ENCODE measurements at places on chromosomes 4 and X.
A peak's percentile ranks its signal among the peaks of the same experiment; 100 is the strongest.

- DNase-seq: peak; percentile 6
Observed at GRCh38 chr4:22434895-22435294, 81.0 kb downstream of the ADGRA3 start.

DNA sequence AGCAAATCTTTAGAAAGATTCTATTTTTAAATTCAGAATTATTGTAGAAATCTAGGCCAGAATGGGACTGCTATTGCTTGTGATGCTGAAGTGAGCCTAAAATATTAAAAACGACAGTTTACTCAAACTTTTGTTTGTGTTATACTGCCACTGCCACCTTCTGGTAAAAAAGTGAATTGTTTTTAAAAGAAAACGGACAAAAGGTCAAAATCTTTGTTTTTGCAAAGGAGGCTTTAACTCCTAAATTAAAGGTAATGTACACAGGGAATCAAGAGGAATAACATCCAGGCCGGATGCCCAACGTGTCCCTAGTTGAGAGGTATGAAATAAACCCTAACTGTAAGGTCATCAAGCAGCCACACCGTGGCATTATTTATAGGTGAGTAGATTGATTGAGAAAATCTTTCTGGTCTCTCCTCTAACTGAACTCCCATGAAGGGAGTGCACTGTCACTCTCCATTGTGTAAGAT, 338.3 kb upstream of the GALNT7 start:
- peak; percentile 48 for DNase-seq

DNA sequence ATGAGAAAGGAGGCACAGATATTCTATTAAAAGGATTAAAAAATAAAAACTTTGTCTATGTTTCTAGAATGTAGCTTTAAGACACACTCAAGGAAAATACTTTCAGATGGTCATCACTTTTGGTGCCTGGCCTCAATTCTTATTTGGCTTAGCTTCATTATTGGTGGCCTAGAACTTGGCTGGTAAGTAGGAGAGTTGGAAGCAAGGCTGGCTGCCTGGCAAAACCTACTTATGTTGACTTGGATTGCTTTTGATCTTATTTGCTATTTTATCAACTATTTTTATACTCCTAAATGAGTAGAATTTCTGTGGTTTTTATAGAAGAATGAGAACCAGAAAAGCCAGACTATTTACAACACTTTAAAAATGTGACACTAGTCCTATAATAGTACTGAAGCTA, 35.3 kb upstream of the JADE3 start:
- no peak for DNase-seq

GRCh38 chrX:14344172-14344940, 185.0 kb upstream of the GLRA2 start:
- DNase-seq: no peak

DNA sequence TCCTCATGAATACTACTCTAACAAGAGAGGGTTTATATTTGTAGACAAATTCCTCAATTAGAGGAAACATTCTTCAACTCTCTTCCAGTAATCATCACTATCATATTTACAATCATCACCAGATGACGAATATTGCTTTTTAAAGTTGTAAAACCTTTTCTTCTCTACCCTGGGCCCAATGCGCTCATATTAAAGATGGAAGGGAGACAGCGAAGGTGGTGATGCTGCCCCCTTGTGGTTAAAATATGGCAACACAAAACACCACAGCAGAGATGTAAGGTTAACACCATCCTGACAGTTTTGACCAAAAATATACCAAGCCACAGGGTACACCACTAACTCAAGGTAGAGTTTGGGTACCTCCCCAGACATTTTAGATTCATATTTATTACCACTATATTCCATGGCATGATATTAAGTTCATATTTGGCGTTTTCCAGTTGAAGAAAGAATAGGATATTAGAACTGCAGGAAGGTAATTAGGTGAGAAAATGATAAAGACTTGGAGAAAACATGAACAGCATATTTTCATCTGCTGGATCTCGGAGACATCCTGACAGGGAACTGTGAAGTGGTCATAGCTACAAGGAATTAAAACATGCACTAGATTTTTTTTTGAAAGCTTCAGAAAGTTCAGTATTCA, 72.8 kb downstream of the SLC9A7 start:
- peak; percentile 58 for DNase-seq

- DNase-seq: no peak
Observed at GRCh38 chrX:17542123-17542522, 167.1 kb downstream of the NHS start.

GRCh38 chr4:151921386-151921785, 160.6 kb upstream of the GATB start:
- no peak for DNase-seq

- DNase-seq: peak; percentile 34
Observed at GRCh38 chr4:26344901-26345564, 24.2 kb downstream of the RBPJ start.

DNA sequence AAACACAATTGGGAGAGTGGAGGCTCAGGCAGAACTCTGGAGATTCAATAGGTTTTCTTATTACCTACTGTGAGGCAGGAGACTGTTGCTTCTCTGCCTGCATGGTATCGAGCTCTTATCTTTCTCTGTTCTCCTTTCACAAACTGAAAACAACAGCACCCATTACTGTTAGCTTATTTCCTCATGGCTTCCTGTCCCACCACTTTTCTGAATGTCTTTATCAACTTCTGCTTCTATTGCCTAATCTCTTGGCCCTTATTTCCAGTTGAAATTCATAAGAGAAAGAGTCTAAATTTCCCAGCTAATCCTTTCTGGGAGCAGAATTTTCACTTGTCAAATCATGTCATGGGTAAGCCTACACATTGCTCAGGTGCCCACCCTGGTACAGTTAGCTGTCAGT, 46.8 kb upstream of the NDST3 start:
- DNase-seq: peak; percentile 22

DNA sequence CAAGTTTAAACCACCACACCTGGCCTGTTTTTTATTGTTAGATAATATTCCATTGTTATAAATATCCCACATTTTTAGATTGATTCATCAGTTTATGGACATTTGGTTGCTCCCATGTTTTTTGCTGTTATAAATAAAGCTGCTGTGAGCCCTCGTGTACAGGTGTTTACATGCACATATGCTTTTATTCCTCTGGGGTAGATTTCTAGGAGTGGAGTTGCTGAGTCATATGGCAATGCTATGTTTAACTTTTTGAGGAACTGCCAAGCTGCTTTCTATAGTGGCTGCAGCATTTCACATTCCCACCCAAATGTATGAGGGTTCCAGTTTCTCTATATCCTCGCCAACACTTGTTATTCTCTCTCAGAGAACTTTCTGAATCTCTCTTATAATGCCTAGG, 90.5 kb downstream of the TBL1X start:
- peak; percentile 14 for DNase-seq

Data from suppressor macrophage treated with lipopolysaccharide for 4 hours (primary cell).